Bone marrow (tissue), 2 donors: ENCODE measurements at places on chromosomes 7 and 10.

GRCh38 chr10:102413053-102413705 is 5.4 kb downstream of the PSD start:
- no peak for DNase-seq

- no peak for DNase-seq
These were observed 34.4 kb upstream of the OTUD1 start for GRCh38 chr10:23404461-23404980.

DNA sequence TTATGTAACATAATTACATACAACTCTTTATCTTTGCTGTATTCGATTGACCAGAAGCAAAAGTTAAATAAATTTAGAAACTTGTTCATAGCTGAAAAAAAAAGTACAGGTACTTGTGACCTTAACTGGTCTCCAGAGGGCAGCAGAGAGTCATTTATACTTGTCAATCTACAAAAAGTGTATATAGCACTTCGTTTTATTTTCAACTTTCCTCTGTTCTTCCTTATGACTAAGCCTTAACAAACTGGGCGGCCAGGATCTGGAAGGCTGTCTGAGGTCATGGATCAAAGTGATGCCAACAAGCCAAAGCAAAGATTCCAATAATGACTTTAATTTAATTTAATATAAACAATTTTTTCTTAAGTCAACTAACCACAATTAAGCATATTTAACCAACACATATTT is 29.8 kb downstream of the C10orf67 start:
- no peak for DNase-seq

DNA sequence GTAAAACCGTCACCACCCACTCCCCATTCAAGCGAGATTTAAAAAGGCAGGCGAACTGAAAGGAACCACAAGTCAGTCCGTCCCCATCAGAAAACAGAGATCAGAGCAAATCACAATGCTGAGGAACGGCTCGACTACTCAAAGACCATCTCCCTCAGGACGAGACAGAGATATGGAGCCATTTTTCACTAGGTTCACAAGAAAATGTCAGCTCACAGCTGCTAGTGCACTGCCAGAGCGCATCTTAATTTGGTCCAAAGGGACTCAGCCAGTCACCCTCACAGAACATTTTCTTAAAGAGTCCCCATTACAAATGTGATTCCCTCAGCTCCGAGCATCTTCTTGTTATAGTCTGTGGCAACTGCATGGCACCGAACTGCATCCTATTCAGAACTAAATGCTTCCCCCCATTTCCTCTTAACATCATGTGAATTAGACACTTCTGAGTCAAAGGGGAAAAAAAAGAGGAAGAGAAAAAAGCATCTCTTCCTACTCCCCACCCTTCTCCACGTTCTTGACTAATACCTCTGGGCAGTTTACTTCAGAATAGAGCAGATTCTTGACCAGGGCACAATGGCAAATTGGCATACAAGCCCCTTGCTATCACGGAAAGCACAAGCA is 683.9 kb downstream of the MAGI2 start:
- DNase-seq: no peak

DNA sequence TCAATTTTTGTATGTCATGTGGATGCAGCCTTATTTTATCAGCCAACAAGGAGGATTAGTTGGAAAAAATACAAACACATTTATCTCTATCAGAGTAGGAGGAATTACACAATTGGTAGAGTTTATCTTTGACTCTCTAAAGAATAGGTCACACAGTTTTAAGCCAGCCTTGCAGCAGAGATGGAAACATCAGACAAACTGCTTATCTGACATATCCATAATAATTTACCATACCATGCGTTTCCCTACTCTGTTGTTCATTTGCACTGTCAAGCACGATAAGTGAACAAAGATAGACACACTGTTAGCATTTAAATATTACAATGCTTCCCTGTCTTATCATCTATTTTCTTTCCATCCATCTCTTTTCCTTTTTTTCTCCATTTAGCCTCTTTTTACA is 283.7 kb upstream of the SMIM30 start:
- DNase-seq: no peak

- no peak for DNase-seq
These were observed 161.7 kb upstream of the CSTF2T start for GRCh38 chr10:51861051-51861450.

DNA sequence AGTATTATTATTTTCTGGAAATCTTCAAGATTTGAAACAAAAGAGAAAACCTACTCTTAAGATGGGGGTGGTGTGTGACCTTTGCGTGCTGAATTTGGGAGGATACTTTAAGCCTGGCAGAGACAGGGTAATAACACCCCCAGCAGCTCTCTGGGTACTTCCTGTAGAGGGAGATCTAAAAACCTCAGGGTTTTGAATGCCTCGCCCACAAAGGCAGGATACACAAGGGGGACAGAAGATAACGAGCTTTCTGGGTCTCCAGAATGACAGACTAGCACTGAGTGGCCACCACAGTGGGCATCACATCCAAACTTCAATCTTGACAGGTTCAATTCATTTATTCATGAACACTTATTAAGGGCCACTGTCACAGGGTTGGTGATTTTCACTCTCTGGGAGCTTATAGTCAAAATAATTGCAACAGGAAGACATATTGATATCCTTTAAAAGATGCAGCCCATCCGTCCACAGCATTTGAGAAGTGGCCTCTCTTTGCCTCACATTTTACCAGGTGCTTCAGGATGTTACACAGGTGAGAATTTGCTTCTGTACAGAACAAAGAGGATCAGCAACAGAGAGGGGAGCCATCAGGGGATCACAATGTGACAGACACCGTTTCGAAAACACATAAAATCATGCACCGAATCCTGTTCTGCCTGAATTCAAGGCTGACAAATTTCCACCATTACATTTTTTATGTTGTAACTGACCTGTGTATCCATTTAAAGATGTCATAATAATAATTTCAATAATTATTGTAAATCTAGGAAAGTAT is 14.3 kb downstream of the CPA1 start:
- DNase-seq: peak; percentile 69

- no peak for DNase-seq
These were observed 103.9 kb downstream of the GATA3 start for GRCh38 chr10:8158193-8159071.

GRCh38 chr7:28503396-28503795 is 91.1 kb downstream of the CREB5 start:
- DNase-seq: no peak

GRCh38 chr10:83603708-83604107 is 535.6 kb upstream of the GHITM start:
- no peak for DNase-seq

DNA sequence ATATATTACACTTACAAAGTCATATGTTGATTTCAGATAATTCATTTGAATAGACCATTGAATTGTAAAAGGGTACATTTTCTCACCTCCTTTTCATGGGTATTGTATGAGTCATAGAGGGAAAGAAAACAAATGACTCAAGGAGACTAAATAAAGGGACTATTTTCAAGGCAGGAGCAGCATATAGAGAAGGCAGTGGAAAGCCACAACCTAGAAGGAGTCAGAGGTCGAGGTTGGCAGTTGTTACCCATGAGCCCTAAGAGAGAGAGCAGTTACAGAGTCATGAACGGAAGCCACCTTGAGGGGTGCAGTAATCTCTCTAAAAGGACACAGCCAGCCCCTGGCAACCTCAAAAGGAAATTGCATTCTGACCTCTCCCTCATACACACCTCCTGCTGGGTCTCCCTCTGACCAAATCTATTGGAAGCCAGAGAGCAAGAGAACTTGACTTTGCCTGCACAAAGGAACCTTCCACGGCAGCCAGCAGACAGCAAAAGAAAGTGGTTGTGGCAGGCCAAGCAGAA is 137.9 kb downstream of the GRM8 start:
- DNase-seq: no peak
